ENCODE measurements at places on chromosomes 7 and 10.

GRCh38 chr10:95513008-95513589, 48.1 kb downstream of the SORBS1 start:
- DNase-seq = no peak

DNA sequence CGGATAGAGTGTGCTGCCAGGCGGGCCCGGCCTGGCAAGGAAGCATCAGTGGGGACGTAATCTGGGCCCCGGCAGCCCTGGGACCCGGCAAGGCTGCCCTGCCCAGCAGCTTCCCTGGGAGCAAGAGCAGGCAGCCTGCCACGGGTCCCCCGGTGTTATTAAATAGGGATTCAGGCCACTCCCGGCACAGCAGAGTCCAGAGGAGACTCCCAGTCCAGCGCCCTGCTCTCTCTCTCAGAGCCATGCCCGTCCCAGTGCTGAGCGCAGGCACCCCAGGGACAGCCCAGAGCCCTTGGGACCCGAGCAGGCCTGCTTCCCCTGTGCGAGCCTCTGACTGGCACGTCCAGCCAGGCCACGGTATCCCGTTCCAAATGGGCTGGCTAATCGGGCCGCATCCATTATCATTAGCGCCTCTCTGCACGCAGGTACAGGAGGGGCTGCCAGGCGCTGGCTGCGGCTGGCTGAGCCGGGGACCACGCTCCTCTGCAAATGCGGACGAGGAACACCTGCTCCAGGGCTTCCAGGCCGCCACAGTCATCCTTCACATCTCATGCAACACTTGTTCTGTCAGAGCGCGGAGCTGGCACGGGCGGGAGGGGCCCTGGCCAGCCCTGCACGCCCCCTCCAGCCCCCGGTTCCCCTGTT, 344.2 kb upstream of the MKI67 start:
- peak; percentile 54 for DNase-seq

- DNase-seq = no peak
Measured at GRCh38 chr7:17965603-17966002, 25.3 kb upstream of the SNX13 start.

DNA sequence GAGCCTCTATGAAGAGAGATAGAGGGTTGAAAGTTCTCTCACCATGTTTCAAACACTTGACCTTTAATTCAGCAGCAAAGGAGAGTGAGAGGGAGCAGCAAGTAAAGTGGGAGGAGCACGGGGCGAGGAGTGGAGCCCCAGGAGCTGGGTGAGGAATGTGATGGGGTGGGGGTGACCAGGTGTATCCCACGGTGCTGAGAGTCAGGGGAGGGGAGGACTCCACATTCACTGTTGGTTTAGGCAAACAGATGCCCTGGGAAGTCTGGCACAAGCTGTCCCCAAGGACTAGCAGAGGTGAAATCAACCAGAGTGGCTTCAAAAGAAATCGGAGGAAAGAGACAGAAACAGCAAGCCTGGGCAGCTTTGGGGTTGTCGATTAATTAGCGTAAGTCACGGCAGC, 101.8 kb upstream of the PITRM1 start:
- no peak for DNase-seq

- no peak for DNase-seq
Measured at GRCh38 chr10:6461961-6462360, 118.1 kb downstream of the PRKCQ start.

Data from NCI-H187 (cell line).